ENCODE measurements at places on chromosomes 12 and 14. TPM values are rescaled to one million over a fixed set of nuclear protein-coding genes. Genes with fewer than 3 reads are reported as not detected.

TMEM121 gene
- 1.9 TPM for total RNA-seq

GRCh38 chr12:81245458-81245857 is 167.6 kb downstream of the ACSS3 start:
- no peak for DNase-seq

- no peak for DNase-seq
Measured at GRCh38 chr14:68607867-68608573, 184.8 kb downstream of the ZFP36L1 start.

GRCh38 chr14:51488569-51489220 is 163.0 kb upstream of the FRMD6 start:
- DNase-seq: no peak

GRCh38 chr14:40847480-40847879 is 759.2 kb upstream of the LRFN5 start:
- DNase-seq: no peak
